ENCODE measurements at places on chromosomes 6 and 20.

DNA sequence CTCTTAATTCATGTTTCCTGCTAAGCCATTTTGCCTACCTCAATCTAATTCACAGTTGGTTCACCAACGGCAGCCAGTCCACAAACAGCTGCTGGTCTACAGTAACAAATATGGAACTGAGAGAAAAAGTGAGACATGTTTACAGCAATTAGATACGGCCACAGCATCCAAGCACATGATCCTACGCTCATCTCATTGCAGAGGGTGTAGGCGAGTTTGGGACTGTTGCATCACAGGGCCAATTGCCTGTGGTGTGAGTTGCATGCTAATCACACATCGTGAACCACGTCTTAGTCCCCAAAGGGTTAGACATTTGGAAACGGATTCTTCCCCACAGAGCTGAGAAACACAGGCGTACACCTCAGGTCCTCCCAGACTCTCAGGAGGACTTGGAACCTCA, 166.9 kb downstream of the EYA2 start:
- DNase-seq = no peak

DNA sequence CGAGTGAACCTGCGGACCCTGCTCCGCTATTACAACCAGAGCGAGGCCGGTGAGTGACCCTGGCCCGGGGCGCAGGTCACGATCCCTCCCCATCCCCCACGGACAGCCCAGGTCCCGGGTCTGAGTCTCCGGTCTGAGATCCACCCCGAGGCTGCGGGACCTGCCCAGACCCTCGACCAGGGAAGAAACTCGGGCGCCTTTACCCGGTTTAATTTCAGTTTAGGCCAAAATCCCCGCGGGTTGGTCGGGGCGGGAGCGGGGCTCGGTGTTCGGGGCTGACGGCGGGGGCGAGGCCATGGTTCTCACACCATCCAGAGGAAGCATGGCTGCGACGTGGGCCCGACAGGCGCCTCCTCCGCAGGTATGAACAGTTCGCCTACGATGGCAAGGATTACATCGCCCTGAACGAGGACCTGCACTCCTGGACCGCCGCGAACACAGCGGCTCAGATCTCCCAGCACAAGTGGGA, 46.9 kb upstream of the TRIM26 start:
- DNase-seq = no peak

- no peak for DNase-seq
These were observed 29.7 kb upstream of the EXOC2 start for GRCh38 chr6:722608-723007.

GRCh38 chr6:41704028-41704427, 31.4 kb downstream of the TFEB start:
- no peak for DNase-seq

DNA sequence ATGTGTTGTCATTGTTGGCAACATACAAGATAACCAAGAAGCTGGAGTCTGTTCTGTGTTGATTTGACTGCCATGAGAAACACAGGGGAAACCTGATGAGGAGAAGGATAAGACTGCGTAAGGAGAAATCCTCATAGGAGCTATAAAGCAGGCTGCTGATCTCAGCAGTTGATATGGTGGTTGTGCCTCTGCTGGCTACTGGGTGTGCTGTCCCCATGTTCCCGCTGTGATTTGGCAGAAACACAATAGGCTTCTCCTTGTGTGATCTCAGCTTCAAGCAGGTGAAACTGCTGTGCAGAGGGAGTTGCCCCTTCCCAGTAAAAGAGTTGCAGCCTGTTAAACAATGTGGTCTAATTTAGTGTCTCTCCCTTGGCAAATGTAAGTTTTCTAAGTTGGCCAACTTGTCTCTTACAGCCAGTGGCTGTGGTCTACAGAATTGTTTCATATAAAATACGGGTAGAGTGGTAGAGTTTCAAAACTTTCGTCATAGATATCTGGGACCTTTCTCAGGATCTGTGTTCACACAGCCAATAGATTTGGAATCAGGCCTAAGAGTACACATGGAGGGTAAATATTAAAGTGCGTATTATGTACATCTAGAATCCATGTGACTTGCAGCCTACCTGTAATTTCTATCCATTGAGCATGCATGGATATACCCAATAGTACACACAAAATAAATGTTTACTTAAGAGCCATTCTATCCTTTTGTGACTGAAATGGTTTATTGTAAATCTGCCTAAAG, 78.4 kb downstream of the RNF144B start:
- DNase-seq = no peak

GRCh38 chr6:9646342-9647070, 768.4 kb downstream of the TFAP2A start:
- DNase-seq = no peak

- no peak for DNase-seq
These were observed 18.3 kb upstream of the AGPAT4 start for GRCh38 chr6:161292145-161292544.

DNA sequence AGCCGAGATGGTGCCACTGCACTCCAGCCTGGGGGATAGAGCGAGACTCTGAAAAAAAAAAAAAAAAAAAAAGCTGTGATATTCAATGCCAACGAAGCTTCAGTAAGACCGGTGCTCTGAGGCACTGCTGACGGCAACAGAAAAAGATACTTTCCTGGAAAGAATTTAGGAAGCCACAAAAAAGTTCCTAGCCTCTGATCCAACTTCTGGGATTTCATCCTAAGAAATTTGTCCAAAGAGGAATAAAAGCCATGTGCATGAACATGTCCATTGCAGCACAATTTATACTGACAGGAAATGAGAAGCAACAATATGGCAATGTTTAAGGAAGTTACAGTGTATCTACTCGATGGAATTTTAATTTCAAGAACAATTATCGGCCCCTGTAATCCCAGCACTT, 24.5 kb upstream of the CARMIL1 start:
- DNase-seq = no peak

- no peak for DNase-seq
These were observed 12.8 kb downstream of the C6orf141 start for GRCh38 chr6:49563006-49563886.

- DNase-seq = no peak
These were observed 13.1 kb upstream of the TCP11 start for GRCh38 chr6:35154262-35154661.

GRCh38 chr6:139334806-139335446, 39.5 kb downstream of the CITED2 start:
- DNase-seq = no peak

GRCh38 chr6:42405021-42405420, 46.7 kb downstream of the TRERF1 start:
- no peak for DNase-seq

DNA sequence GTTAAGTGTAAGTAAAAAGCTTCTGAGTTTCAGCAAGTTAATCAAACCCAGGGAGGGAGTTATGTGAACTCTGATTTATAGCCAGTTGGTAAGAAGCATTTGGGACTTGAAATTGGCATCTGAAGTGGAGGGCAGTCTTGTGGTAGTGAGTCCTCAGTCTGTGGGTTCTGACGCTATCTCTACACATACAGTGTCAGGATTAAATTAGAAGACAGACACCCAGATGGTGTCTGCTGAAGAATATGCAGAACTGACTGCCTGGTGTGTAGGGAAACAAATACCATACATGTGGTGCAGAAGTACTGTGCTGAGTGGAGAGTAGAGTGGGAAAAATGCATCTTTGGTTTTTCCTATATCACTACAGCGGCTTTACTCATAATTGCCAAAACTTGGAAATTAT, 43.5 kb upstream of the PLN start:
- DNase-seq = no peak

DNA sequence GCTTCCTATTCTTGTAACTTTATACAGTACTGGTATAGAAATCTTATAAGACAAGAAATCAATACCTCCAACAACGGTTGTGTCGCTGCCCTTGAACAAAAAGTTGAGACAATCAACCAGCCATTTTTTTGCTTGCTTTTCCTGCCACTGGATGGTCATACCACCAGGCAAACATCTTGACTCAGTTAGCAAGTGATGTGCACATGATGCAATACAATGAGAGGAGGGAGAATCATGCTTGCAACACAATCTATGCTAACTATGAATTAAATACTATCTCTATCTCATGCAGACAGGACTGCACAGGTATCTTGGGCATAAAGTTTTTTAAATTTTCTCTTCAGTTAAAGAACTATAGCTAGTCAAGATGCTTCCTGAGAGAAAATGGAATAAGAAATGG, 877.7 kb upstream of the CITED2 start:
- no peak for DNase-seq

- DNase-seq = no peak
These were observed 12.6 kb downstream of the LRP11 start for GRCh38 chr6:149851461-149852110.

DNA sequence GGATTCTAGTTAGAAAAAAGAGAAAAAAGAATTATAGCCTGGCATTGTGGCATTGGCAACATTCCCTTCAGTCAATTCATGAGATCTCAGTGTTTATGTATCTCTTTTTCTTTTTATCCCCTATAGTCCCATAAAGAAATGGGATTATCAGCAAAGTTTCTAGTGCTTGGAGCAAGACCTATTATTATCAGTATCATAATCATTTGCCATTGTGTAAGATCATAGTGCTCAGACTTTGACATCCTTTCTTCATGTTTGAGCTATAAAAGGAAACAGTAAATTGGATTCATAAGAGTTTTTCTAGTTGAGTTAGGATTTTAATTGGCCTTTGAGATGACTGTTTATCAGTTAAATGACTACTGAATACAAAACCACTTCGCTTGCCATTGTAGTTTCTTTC, 295.6 kb downstream of the GRIK2 start:
- no peak for DNase-seq

- DNase-seq = no peak
These were observed 17.8 kb upstream of the FNDC1 start for GRCh38 chr6:159151266-159151855.

DNA sequence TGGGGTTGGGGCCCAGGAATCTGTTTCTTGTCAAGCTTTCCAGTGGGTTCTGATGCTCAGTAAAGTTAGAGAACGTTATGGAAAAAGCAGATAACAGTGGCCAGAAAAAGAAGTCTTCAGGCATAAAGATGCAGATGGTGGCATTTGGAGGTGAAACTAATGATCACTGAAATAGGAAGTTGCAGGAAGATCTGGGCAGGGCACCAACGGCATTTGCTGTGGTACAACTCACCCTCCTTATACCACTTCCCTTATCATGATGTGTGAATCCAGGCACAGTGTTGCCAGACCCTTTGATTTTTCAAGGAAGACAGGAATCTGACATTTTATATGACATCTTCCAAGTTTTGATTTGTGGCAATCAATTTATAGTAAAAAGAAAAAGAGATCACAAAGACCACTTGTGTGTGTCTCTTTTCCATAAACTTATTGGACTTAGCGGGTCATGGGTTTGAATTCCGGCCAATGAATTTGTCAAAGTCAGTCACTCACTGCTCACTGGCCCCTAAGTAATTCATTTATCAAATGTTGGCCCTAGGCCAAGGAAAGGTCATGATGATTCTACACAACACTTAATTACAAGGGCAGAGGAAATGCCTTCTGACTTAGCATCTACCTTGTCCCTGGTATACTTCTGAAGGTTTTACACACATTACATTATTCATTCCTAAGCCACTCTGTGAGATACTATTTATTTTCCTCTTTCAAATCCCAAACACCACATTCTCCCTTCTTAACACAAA, 37.6 kb downstream of the LAMP5 start:
- no peak for DNase-seq

- DNase-seq = no peak
These were observed 958.8 kb downstream of the TFAP2A start for GRCh38 chr6:9455864-9456658.

- DNase-seq = no peak
These were observed 561.3 kb downstream of the DHX35 start for GRCh38 chr20:39523405-39523804.

DNA sequence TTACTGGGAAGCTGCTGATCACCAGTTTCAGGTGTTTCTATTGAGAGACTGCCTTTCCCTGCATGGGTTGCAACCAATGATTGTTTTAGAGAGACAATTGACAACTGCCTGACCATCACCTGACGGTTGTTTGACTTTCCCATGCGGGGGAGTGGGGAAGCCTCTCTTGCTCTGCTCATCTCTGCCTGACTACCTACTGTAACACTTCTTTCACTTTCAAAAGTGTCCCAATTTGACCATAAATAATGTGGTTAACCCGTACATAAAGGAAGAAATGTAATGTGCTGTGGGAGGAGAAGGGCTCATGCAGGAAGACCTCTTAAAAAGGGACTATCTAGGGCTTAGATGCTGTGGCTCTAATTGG, 122.1 kb upstream of the PHACTR1 start:
- no peak for DNase-seq

- no peak for DNase-seq
These were observed 52.0 kb downstream of the ME1 start for GRCh38 chr6:83378621-83379388.

DNA sequence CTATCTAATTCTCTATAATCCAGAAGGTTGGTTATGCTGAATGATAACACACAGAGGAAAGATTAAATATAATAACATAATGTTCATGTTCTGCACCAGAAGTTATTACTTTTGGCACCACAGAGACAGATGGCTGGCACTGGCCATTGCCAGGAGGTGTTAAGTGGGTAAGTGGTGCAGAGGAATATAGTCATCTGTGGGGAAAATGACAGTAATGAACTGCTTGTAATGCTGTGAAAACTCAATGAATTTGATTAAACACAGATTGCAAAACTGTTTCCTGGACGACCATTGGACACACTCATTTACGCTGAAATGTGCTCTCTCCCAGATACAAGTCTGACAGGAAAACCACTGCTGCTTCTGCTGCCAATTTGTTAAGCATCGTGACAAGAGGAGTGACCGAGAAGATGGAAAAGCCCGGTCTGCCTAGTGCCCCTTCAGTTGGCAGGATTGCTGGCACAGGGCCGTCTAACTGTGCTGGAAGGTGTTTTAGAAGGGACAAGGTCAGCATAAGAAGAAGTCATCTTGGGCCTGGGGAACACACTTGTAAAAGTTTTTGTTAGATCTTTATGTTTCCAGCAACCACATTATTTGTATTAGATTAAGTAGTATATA, 567.4 kb downstream of the CBLN4 start:
- DNase-seq = no peak

- DNase-seq = no peak
These were observed 9.2 kb downstream of the SHPRH start for GRCh38 chr6:145954985-145955384.

DNA sequence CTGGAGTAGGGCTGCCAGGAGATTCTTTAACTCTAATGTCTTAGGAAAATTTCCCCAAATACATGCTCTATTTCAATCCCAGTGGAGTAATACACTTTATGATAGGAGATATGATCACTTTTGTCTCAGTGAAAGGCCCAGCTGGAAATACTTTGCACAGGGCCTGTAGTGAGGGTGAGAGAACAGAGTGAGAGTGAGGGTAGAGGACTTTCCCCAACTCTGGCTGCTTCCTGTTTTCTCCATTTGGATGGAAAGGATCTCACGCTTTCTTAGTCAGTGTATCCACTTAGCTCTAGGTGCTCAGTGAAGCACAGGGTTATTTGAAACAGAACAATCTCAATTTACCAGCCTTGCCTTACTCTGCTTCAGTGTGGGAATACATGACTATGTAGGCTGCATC, 36.6 kb downstream of the FAM229B start:
- DNase-seq = no peak

- DNase-seq = peak; percentile 82
These were observed 12.8 kb downstream of the STK4 start for GRCh38 chr20:44979090-44979621.

Measured in GM12878 (cell line).